Central memory CD4-positive, alpha-beta T cell (primary cell): ENCODE measurements at places on chromosomes 12 and 14.
A peak's percentile ranks its signal among the peaks of the same experiment; 100 is the strongest.

- DNase-seq, result no peak
Observed at GRCh38 chr12:24488091-24488596, 460.8 kb downstream of the BCAT1 start.

DNA sequence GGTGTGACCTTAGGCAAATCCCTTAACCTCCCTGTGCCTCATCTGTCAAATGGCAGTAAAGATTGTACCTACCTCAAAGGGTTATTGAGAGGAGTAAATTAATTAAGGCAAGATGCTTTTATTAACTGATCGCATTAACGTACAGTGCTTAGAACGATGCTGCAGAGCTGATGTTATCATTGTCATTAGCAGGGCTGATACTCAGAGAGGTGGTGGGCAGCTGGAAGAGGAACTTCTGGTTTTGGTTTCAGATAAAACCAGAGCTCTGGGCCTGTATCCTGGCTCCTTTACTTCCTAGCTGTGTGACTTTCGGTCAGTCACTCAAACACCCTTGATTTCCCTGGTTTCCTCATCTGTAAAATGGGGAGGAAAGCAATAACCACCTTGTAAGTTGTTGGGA, 55.1 kb downstream of the CALM1 start:
- DNase-seq, result no peak

DNA sequence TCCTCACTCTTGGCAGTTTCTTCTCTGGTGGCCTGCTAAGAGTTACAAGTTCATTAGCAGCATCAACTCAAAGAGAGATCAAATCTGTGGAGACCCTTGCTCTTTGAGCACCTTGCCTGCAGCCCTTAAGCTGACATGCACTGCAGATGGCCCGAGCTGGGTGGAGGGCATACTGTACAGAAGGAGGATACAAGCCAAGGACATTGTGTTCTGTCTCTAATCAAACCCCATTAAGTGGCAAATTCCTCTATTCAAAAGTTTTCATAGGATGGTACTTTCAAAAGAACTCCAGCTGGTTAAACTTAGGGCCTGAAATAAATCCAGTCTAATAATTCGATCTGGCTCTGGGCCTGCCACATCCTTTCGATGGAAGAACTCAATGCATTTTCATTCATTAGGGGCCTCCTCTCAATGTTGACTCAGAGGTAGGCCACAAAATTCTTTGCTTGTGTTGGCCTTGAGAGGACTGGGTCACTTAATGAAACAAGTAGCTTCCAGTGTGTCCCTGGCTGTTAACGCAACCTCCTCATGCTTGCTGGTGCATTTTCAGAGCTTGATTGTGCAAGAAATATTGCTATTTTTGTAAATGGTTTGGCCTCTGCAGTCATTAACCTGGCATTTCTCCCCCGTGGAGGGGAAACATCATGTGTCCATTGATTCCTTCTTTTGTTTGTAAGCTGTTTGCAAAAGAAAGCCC, 318.2 kb downstream of the NUAK1 start:
- no peak for DNase-seq

GRCh38 chr14:102442241-102443211, 67.0 kb downstream of the ANKRD9 start:
- no peak for DNase-seq

GRCh38 chr14:74089251-74090020, 4.7 kb downstream of the LIN52 start:
- DNase-seq, result no peak

DNA sequence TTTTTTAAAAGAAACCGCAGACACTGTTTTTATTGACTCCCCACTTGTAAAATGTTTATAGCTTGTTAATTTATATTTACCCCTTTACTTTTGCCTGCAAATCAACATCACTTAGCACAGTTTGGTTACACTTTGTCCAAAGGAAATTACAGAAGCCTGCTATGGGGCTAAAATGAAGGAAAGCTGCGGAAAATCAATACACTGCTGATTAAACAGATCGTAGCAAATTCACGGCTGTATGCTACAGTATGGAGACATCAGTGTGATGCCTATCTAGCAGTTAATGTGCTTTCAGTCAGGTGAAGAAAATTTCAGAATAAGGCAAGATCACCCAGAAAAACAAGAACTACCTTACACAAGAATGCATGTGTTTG, 110.0 kb downstream of the FOXG1 start:
- no peak for DNase-seq

- DNase-seq, result peak; percentile 66
Observed at GRCh38 chr14:50045039-50045711, 71.2 kb downstream of the VCPKMT start.
